Activated naive CD8-positive, alpha-beta T cell treated with anti-CD3 and anti-CD28 coated beads, Interleukin-2, amount 50 U/mL, for 16 hours (primary cell): ENCODE measurements at places on chromosomes 2 and 18.

DNA sequence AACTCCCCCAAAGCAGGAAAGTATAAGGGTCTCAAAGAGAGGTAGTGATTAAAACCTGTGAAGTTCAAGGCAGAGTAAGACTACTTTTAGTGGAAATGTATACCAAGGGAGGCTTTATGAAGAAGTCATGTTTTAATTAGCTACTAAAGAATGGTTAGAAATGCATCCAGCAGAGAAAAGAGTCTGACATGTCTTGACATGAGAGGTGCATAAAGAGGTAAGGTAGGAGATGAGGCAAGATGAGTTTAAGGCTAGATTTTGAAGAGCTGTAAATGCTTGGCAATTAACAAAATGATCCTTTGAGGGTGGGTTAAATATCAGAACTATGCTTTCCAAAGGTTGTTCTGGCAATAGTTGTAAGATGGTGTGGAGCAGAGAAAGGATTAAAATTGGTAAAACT, 88.7 kb upstream of the WDSUB1 start:
- DNase-seq: no peak

GRCh38 chr2:120391911-120392665, 46.2 kb downstream of the INHBB start:
- no peak for DNase-seq

GRCh38 chr18:30999186-30999585, 43.4 kb downstream of the DSC3 start:
- no peak for DNase-seq

DNA sequence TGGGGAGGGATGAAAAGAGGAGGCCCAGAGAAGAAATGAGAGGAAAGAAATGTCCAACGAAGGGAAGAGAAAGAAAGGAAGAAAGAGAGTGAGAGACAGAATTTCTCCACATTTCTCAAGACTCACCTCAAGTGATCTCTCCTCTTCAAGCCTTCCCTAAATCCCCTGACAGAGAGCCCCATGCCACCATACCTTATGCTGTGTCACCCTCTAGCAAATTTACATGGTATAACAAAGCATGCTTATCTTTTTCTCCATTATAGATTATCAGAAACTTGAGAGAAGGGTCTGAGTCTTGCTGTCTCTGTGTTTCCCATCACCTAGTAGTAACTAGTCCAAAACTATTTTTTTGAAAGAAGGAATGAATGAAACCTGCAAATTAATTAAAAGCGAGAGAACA, 1208.4 kb downstream of the DPP10 start:
- DNase-seq: no peak

DNA sequence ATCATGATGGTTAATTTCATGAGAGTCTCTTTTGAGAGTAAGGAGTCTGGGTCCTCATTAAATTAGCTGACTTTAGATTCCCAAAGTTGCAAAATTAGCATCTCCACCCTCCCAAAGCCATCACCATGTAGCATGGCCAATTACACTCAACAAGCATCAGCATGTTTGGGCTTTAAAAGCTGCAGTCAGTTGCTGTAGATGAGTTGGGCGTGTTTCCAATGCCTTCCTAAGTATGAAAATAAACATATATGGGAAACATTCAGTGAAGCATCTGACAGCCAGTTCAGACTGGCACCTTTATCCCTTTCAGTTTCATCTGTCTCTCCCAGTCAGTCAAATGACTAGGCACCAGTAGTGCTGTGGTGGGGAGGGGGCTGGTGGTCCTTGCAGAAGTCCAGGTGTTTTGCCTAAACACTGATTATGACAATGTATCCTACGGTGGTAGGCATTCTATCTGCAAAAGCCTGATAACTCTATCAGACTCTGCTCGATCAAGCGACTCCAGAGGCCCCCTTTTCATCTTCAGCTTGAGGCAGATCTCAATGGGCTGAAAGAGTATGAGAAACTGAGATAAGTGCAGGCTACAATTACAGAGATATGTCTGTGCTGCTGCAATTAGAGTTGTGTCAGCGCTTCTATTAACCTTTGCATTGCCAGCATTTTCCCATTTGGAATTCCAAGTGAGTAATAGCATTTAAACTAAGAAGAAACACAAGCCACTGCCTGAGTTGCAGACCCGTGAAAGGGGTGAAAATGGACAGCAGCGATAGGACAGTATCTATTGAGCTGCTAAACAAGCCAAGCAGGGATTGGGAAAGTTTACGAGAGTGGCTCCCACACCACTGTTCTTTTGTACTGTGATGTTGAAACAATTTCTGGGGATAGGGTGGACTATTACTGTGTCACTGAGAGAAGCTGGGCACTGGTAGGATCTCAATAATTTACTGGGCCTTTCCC, 67.3 kb upstream of the SPOPL start:
- DNase-seq: no peak

DNA sequence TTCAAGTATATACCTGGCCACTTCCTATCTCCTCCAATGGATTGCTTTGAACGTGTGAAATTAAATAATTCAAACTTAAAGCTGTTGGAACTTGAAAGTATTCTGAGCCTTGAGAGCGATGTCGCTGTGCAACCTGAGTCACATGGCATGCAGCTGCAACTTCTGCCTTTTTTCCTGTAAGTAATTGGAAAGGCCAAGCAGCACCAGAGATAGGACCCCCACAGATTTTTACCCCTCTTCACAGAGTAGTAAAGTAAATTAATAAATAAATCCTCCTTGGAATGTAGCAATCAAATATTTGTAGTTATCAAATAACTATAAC, 3.2 kb upstream of the RNF149 start:
- no peak for DNase-seq

DNA sequence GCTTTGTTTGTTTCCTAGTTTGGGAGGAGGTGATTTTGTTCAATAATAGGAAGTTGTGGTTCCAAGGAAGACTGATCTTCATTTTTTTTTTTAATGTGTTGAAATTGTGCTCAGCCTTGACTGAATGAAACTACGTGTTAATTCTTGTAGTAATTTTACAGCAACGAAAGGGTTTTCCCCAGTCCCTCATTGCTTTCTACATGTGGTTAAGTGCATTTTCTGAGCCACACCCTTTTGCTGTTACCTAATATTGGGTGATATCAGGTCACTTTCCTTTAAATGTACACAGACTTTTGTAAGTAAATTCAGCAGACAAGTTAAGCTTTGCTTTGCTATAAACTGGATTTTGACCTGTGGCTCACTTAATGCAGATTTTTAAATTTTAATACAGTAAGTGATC, 73.6 kb downstream of the OTX1 start:
- no peak for DNase-seq

GRCh38 chr18:37742436-37742835, 176.8 kb upstream of the CELF4 start:
- DNase-seq: no peak
